ENCODE measurements at places on chromosomes 5 and 9. TPM values are rescaled to one million over a fixed set of nuclear protein-coding genes. Genes with fewer than 3 reads are reported as not detected.
A peak's percentile ranks its signal among the peaks of the same experiment; 100 is the strongest.

Gene DMRT2
- 1.2 TPM for total RNA-seq

Gene FOXI1
- total RNA-seq, result not detected

Gene HMGCS1
- 232 TPM for total RNA-seq

DNA sequence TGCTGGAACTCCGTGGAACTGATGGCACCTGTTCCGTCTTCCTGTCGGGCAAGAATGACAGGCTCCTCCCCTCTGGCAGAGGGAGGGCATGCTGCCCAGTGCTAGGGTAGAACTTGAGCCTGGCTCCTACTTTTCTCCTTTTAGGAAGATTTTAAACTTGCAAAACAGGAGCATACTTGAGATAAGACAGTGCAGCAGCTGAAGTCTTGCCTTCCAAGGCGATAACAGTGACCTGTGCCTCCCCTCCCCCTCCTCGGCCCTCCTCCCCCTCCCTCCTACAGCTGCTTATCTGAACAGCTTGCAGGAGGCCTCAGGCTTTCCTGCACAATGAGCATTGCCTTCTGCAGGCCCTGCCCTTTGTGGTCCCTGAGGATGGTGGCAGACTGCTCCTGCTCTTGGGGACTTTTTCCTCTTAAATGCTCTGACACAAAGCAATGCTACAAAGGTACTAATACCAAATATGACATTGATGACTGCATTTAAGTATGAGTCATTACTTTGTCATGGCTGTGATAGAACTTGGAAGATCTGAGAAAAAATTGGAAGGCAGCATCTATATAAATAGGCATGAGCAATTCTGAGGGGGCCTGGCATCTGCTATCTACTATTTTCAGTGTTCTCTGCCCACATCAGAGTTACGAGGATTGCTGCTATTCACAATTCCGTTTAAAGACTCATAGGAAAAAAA, 2.0 kb downstream of the GADD45G start:
- no peak for DNase-seq

Gene ZNF454
- total RNA-seq, result not detected

DNA sequence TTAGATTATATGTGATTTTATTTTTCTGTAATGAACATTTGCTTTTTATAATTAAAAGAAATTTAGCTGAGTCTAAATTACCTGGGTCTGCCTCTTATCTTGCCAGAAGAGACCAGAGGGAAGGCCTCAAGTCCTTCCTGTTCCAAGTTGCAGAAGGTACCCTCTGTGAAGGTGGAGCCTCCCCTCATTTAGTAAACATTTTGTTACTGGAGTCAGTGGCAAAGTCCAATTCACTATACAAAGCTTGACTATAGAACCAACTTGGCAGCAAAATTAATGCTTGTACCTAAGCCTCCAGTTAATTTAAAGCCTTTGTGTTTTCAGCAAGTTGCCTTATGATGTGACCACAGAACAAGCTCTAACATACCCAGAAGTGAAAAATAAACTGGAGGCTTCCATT, 42.8 kb upstream of the F2R start:
- DNase-seq, result no peak

DNA sequence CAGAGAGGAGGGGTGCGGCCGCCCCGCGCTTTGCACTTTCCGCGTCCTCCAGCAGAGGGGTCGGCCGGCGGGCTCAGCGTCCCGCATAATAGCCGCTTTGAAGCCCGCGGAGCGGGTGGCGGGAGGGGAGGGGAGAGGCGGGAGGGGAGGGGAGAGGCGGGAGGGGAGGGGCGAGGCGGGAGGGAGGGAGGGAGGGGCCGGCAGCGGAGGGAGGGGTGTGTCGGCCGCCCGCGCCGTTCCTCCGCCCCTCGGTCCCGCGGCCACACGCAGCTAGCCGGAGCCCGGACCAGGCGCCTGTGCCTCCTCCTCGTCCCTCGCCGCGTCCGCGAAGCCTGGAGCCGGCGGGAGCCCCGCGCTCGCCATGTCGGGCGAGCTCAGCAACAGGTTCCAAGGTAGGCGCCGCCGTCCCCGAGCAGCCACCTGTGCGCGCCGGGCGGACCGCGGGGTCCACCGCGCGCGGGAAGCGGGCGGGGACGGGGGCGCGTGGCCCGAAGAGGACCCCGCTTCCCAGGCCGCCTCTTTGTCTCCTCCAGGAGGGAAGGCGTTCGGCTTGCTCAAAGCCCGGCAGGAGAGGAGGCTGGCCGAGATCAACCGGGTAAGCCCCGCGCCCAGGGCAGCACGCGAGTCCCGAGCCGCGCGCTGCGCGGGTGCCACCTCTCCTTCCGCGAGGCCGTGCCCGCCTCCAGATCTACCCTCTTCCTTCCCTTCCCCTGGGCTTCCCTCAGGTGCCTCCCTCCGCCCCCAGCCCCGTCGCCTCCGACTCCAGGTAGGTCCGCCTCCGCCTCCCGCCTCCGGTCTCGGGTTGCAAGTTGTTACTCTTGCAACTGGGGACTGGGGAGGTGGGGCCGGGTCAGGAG, at the start of gene AIF1L:
TSS of gene AIF1L (plus strand) at position 263 of the 857 bp plus-strand sequence. CDS start at position 362, 99 bp downstream.
- peak; percentile 13 for DNase-seq

DNA sequence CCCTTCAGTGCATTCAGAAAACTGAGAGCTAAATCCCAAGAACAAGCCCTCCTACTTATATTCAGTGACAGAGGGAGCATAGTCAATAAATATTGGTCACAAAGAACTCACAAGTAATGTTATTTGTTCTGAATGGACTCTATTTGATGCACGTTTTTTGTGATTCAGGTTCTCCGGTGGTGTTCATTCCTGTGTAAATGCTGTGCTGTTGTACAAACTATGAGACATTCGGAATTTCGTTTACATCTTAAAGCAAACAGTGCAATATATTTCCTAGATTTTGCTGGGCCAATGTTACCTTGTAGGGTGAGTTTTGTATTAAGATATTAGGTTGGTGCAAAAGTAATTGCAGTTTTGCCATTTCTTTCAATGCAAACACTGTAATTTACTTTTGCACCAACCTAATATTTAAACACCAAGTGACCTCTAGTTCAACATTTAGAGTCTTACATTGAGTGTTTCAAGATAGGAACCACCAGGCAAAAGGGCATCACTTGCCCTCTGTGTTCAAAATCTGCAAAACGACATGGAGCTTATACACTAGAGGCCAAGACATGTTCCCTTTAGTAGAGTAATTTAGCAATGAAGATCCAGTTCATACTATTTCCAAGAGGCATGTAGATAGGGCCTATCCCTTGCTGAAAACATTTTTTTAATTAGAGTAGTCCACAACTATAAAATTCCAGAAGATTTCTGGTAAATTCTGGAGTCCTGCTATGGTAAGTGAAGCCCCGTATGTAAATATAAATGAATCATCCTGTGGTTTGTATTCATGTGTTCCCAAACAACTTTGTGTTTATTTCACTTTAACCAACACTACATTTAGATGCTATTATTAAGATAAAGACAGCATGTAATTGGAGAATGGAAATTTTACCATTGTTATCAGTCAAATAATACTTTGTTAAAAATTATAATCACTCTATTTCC, 444.0 kb upstream of the PTGER4 start:
- no peak for DNase-seq

- no peak for DNase-seq
These were observed 592.2 kb downstream of the ANXA1 start for GRCh38 chr9:73743826-73744225.

GRCh38 chr5:62607615-62608014, 29.0 kb downstream of the LRRC70 start:
- no peak for DNase-seq

Gene SH3TC2
- not detected for total RNA-seq

GRCh38 chr9:14692470-14693250, 572 bp downstream of the ZDHHC21 start:
- peak; percentile 8 for DNase-seq

Gene TEX48
- total RNA-seq, result 0.68 TPM

DNA sequence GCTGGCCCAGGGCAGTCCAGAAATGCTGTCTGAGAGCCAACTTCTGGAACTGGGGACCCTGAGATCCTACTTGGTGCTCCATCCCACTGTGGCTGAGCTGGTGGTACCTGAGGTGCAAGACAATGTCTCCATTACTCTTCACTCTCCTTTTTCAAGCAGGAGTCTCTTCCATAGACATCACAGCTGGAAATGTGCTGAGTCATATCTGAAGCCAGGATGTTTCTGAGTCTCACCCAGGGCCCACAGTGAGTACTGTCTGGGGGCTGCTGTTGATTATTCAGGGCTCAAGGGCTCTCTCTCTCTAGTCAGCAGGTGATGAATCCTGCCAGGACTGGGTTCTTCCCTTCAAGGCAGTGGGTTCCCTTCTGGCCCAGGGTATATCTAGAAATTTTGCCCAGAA, 145.2 kb upstream of the TAS2R1 start:
- DNase-seq, result no peak

DNA sequence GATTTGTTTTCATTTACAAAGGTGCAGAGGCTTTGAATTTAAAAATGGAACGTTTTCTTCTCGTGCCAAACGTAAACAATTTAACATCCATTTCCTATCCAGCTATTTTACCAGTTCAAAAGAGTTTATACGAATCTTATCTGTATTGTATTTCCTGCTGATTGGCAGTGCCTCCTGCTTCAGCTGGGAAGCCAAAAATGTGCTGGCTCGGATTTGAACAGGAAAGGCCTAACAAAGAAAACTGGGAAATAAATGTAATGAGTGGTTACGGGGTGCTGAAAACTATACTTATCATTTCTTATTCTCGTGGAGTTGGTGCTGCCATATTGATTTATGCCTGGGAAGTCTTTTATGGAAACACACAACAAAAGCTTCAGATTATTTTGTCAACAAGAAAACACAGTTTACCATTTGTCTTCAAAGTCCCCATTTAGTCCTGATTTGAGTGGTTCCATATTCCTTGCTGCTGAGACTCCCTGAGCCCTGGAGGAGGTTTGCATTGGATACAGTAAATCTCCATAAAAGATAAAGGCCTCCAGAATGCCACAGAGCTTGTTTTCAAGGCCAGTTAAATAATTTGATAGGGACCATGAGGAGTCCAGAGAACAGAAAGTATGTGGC, 507.4 kb downstream of the RASEF start:
- no peak for DNase-seq

- peak; percentile 61 for DNase-seq
These were observed 11.3 kb upstream of the DIPK1B start for GRCh38 chr9:136700959-136701667.

DNA sequence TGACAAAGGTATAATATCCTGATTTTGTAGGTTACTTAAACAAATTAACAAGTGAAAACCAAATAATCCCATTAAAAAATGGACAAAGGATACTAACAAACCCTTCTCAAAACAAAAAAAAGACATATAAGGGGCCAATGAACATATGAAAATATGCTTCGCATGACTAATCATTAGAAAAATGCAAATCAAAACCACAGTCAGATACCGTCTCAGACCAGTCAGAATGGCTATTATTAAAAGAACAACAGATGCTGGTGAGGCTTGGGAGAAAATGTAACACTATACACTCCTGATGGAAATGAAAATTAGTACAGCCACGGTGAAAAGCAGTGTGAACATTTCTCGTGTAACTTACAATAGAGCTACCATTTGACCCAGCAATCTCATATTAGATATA, 1542.2 kb upstream of the CDH9 start:
- DNase-seq, result no peak

- DNase-seq, result no peak
These were observed 27.1 kb upstream of the MGAT1 start for GRCh38 chr5:180829726-180830125.

- no peak for DNase-seq
These were observed 460.1 kb upstream of the TLE4 start for GRCh38 chr9:79111653-79112052.

GRCh38 chr5:99005506-99005905, 76.7 kb upstream of the CHD1 start:
- DNase-seq, result no peak

GRCh38 chr9:26261503-26262330, 583.5 kb upstream of the TUSC1 start:
- DNase-seq, result no peak

Gene FAM81B
- not detected for total RNA-seq

Gene TMC1
- not detected for total RNA-seq

- no peak for DNase-seq
These were observed 11.0 kb downstream of the GFI1B start for GRCh38 chr9:132989414-132989996.

- DNase-seq, result no peak
These were observed 126.5 kb upstream of the GDNF start for GRCh38 chr5:37966291-37966690.

- DNase-seq, result no peak
These were observed 38.6 kb downstream of the HMGCS1 start for GRCh38 chr5:43274435-43275114.

Gene CA9
- total RNA-seq, result 0.89 TPM

DNA sequence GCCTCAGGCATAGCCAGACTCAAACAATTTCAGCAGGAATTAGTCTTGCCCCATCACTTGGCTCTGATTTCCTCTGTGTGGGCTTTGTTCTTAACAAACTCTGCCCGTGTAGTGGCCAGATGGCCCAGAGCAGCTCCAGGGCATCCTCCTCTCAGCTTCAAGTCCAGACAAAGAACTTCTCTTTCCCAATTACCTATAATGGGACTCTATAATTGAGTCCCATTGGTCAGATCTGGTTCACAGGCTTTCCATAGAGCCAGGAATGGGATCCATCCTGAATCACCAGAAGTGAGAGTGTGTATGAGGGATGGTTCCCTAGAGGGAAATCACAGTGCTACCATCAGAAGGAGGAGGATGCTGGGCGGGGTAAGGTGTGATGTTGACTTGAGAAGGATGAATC, 515.8 kb downstream of the KIF4B start:
- DNase-seq, result no peak

Gene FGF10
- total RNA-seq, result not detected

DNA sequence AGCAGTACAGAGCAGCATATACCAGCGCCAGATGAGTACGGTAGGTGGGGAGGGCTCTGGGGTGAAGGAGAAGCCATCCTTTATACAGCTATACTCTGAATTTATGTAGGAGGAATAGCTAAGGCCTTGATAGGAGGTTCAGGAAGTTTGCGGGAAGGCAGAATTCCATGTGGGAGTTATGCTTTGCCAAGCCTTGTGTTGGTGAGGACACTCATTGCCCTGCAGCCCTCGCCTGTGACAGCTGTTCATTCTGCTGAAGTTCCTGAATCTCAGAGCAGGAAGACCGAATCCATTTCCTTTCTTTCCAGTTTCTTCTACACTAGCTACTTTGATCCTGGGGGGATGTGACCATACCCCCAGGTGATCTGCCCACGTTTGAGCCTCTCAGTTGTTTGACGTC, 7.7 kb downstream of the MFAP3 start:
- DNase-seq, result no peak

DNA sequence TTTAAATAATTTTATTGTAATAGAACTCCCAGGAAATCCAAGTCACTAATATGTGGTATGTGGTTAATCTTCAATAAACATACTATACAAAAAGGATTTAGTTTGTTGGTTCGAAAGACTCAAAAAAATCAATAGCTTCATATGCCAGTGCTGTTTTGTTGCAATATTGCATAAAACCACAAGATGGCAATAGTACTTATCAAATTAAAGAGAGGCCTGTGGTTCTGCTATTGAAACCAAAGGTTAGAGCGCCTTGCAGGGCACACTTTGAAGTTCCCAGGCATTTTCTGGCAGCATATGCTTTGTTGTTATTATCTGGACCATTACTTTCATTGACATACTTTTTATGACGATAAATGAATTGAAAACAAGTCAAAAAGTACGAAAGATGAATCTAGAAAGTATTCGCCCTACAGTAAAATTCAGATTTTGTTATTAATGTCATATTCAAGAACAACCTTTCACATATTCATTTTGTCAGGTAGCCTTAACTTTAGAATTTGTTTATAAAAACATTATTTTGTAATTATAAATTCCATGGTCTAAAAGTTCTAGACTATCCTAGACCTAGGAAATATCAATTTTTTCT, 316.3 kb downstream of the MCTP1 start:
- DNase-seq, result no peak

GRCh38 chr5:93307557-93307956, 273.5 kb downstream of the NR2F1-AS1 start:
- no peak for DNase-seq

Gene GMCL2
- not detected for total RNA-seq

Gene GABRP
- total RNA-seq, result not detected

Gene CEP72
- 30.2 TPM for total RNA-seq

Data from activated T-helper 2 cell treated with anti-CD3 and anti-CD28 coated beads, Interferon-gamma antibody, Interleukin-2, Interleukin-4, amounts not matched to agents 10 μg/mL and 5 μg/mL and 100 μg/mL, durations not matched to agents 14 hours and 24 hours and 36 hours (primary cell).